ENCODE measurements at places on chromosomes 3 and 15. TPM values are rescaled to one million over a fixed set of nuclear protein-coding genes. Genes with fewer than 3 reads are reported as not detected.

DNA sequence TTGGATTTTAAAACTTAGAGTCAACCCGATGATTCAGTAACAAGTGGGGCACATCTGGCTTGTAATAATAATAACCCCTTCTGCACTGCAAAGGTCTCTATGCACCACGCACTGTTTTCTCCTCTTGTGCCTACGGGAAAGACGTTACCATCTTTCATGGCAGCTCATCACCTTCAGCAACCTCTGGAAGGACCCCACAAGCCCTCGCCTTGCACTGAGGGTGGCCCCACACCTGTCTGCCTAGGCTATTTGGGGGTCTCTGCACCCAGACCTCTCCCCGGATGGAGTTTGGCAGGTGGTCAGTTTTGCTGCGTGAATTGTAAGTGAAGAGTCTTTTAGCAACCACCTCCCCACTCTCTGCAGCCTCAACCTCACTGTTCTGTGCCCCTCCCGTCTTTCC is 138.6 kb upstream of the MEF2A start:
- no peak for DNase-seq

DNA sequence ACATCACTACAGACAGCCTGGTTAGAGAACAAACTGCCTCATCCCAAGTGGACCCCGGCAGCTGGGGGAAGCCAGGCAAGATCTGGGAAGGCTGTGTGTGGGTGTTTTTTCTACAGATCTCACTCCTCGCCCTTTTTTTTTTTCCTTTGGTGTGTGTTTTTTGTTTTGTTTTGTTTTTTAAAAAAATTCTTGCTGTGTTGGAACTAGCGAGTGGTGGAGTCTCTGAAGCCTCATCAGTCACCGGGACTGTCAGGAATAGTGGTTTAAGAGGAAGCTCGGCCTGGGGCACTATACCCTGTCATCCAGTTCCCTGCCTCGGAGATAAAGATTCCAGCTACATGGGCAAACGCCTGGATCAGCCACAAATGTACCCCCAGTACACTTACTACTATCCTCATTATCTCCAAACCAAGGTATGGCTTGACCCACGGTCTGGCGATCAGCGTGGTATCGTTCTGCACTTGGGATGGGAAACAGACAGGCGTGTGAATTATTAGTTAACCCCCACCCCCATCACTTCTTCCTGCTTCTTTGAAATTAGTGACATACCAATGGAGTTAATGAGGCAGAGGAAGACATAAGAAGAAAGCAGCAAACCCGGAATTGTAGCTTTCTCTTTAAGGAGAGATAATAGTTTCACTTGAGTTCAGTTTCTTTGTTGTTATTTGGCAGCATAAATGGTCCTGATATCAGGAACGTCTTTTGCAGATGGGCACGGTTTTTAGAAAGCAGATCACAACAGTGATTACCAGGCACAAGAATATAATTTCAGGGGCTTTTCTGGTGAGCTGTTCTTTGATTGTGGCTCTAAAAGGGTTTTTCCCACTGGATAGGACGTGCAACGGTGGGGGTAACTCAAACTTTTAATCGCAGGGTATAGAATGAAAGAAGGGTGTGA is 722 bp downstream of the RBMS3 start:
- no peak for DNase-seq

DNA sequence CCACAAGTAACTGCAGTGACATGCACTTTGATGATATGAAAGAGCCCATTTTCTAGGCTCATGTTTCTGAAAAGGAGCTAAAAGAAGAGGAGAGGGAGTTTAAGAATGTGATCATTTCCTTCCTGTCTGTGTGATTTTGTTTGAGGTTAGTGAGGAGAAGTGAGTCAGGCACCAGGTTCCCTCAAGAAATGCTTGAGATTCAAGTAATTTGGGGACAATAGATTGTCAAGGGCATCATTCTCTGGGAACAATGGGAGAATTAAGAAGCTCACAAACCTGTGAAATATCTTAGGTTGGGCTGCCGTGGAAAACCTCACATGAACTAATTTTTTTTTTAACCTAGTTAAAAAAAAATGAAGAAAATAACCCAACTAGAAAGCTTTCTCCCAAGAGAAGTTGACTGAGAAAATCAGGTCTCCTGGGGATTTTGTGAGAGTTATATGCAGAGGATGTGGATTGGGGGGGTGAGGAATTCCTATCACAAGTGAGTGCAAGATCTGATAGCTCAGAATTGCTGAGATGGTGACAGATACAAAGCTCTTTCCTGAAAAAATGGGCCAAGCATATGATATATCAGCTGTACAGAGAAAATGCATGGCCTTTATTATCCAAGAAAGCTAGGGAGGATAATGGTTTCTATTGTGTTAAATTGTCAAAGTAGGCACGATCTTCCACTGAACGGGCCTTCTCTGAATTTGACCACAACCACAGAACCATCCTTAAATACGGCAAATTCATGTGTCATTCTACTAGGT is 203.3 kb downstream of the FEZF2 start:
- DNase-seq: no peak

- peak; percentile 16 for DNase-seq
Measured at GRCh38 chr15:83365370-83365938, 81.0 kb upstream of the BNC1 start.

DNA sequence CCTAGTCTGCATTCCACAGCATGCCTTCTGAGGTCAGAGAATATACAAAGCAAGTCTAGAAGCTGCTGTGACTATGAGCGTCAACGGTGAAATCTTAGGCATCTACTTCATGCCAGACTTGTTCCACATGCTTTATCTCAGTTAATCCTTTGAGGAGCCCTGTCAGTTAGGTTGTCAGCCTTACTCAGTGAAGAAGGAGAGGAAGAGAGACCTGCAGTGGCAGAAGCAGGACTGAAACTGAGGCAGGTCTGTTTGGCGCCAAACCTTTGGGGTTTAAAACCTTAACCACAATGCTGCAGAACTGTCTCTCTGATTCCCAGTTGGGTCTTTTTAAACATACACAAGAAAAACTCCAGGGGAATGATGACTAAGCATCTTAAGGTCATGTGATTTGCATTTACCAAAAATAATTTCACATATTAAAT is 139.0 kb upstream of the LIPC start:
- DNase-seq: peak; percentile 21

- DNase-seq: no peak
Measured at GRCh38 chr3:171346019-171346418, 114.2 kb downstream of the TNIK start.

DNA sequence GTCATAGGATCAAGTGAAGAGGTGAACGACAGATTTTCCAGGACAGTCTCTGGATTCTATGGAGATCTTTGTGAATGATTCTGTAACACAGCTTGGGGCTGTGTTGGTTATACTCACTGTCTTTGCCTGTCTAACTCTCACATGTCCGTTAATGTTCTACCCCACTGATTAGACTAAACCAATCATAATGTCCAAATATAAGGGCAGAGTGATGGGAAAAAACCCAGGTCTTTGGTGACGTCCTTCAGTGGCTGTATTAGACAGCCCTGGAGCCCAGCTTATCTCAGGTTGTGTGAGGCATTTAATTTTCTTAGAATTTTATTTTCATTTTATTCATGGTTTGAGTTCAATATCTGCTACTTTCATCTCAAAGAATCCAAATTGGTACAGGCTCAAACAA is 59.3 kb upstream of the TRA2B start:
- DNase-seq: no peak

Gene AGBL1
- total RNA-seq: not detected

Gene SYNPR
- not detected for total RNA-seq

Measured in activated naive CD8-positive, alpha-beta T cell treated with anti-CD3 and anti-CD28 coated beads for 36 hours (primary cell).